ENCODE measurements at places on chromosomes 7 and 10.

DNA sequence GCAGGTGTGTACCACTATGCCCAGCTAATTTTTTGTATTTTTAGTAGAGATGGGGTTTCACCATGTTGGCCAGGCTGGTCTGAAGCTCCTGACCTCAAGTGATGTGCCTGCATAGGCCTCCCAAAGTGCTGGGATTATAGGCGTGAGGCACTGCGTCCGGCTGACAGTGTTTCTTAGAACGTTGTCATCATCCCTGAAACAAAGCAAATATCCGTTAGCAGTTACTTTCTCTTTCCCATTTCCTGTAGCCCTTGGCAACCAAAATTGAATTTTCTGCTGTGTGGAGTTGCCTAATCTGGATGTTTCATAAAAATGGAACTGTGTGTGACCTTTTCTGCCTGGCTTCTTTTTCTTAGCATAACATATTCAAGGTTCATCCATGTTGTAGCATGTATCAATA lies 22.4 kb downstream of the ZNF33A start:
- peaks cover 12% of the 10 kb centered on the region for H3K36me3 ChIP-seq
- no peak for DNase-seq
- no peaks in the 10 kb centered on the region for H3K4me1 ChIP-seq
- H3K27ac ChIP-seq = peak overlapping the region; percentile 54

- no peaks in the 10 kb centered on the region for H3K36me3 ChIP-seq
- no peaks in the 10 kb centered on the region for H3K27me3 ChIP-seq
- no peaks in the 10 kb centered on the region for H3K4me1 ChIP-seq
- no peak overlapping the region for H3K4me3 ChIP-seq
- no peak for DNase-seq
Observed at GRCh38 chr7:38283107-38283506, 9.7 kb upstream of the TARP start.

DNA sequence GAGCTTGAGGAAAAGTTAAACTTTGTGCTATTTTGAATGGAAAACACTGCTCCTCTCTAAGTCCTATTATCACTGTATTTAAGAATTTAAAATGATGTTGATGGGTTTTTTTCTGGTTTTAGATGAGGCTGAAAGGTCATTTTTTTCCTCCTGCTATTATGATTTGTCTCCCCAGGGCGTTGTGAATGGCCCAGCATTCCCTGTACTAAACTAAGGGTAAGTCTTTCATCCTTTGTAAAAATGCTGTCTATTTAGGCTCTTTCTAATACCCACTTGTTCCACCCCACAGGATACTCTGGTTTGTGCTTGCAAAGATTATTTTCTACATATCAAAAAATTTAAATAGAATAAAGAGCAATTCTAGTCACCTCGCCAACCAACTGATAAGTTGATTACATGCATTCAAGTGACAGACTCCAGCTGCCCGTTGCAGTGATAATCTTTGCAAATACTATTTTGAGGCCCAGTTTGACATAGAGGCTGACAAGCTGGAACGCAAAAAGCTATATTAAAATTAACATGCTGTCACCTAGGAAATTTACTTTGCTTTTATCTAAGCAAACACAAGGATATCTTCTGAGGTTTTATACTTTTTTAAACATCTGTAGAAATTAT lies 222.3 kb upstream of the TMEM229A start:
- no peaks in the 10 kb centered on the region for H3K4me1 ChIP-seq
- H3K4me3 ChIP-seq = no peak overlapping the region
- no peak overlapping the region for H3K27ac ChIP-seq

- no peak overlapping the region for H3K4me3 ChIP-seq
- no peaks in the 10 kb centered on the region for H3K36me3 ChIP-seq
- no peaks in the 10 kb centered on the region for H3K27me3 ChIP-seq
- no peaks in the 10 kb centered on the region for H3K4me1 ChIP-seq
- DNase-seq = peak; percentile 79
Observed at GRCh38 chr10:44927352-44927751, 16.2 kb downstream of the TMEM72 start.

DNA sequence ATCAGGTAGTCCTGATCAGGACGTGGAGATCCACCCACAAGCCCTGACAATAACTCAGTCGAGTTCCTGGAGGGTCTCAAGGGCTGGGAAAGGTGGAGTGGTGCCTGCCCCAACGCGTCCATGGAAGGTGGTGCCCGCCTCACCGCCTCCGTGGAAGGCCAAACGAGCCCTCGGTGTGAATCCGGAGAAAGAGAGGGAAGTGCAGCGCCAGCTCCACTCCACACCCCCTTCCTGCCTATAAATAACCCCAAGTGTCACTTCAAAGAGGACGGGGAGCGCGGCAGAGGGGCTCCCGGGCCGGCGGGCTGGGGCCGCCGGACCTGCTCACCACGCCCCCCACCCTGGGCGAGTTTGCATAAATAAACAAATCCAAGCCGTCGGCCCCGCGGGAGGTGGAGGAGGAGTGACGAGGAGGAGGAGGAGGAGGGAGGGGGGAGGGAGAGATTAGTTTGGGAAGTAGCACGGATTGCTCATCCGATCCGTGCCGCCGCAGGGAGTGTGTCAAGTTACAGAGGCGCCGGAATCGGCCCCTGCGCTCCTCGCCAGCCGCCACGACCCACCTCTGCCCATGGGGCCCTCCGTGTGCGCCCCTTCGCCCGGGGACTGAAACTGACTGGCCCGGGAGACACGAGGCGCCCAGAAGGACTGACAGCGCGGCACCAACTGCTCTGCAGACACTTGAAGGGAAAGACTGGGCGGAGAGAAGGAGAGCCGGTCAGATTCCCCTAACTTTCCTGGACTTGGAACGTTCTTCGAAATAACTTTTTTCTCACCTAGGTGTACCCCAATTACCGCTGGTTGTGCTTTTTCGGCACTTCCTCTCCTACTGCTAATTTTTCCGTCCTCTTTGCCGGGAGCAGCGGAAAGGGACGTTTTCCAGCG lies at the start of gene COL13A1:
COL13A1 (plus strand) TSS at position 473 of the 882 bp plus-strand sequence. CDS start 518 bp downstream, outside the sequence.
- H3K27me3 ChIP-seq = peaks cover 6% of the 10 kb centered on the region
- peaks cover 7% of the 10 kb centered on the region for H3K4me1 ChIP-seq
- no peak within 1 kb of the TSS for H3K4me3 ChIP-seq
- peak; percentile 45 for DNase-seq
- no peak within 1 kb of the TSS for H3K27ac ChIP-seq
- no peaks in the 10 kb centered on the region for H3K36me3 ChIP-seq
